DMS79 treated with DMSO at 0.1 percent for 48 hours (cell line): ENCODE measurements at places on chromosomes 7 and 10.
A peak's percentile ranks its signal among the peaks of the same experiment; 100 is the strongest.

DNA sequence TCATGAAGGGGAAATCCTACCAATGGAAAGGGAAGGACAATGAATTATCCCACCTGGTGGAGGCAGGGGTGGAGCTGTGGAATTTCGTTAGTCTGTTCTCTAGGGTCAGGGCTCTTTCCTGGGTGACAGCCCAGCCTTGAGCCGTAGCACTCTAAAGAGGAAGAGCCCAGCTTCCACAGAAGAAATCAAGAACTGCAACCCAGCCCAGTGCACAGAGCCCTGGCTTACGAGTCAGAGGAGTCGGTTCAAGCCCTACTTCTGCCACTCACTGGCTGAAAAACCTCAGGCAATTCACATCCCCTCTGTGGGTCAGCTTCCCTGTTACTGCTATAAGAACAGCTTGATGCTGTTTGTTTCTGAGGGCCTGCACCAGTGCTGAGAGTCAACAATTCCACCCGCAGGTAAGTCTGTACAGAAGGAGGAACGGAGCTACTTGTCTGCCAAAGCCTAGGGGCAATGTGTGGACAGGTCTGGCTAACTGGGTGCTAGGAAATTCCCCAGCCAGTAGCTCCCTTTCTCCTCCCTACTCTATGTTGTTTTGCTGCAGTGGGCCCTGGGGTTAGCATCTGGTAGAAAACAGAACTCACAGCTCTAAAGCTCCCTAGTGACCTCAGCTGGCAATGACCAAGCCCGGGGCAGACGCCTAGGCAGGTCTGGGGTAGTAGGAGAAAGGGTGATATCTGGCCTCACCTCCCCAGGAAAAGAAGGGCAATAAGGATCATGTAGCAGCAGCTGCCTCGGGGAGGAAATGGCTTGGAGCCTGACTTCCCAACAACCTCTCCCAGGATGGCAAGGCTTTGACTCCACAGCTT lies 3.3 kb downstream of the AVPI1 start:
- no peak for DNase-seq

- no peak for DNase-seq
Measured at GRCh38 chr10:14200698-14201544, 129.8 kb downstream of the FRMD4A start.

GRCh38 chr10:111879969-111880368 lies 303.6 kb downstream of the GPAM start:
- DNase-seq: no peak

DNA sequence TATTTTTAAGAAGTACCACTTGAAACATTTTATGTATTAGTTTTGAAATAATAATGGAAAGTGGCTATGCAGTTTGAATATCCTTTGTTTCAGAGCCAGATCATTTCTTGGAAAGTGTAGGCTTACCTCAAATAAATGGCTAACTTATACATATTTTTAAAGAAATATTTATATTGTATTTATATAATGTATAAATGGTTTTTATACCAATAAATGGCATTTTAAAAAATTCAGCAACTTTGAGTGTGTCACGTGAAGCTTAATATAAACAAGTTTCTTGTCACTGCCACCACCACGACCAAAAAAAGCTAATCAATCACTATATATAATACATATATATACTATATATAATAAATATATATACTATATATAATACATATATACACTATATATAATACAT lies 4.8 kb downstream of the IL6 start:
- DNase-seq: no peak

- DNase-seq: no peak
Measured at GRCh38 chr10:113022265-113022664, 72.2 kb downstream of the TCF7L2 start.

GRCh38 chr10:8013006-8013405 lies 41.5 kb upstream of the GATA3 start:
- no peak for DNase-seq

DNA sequence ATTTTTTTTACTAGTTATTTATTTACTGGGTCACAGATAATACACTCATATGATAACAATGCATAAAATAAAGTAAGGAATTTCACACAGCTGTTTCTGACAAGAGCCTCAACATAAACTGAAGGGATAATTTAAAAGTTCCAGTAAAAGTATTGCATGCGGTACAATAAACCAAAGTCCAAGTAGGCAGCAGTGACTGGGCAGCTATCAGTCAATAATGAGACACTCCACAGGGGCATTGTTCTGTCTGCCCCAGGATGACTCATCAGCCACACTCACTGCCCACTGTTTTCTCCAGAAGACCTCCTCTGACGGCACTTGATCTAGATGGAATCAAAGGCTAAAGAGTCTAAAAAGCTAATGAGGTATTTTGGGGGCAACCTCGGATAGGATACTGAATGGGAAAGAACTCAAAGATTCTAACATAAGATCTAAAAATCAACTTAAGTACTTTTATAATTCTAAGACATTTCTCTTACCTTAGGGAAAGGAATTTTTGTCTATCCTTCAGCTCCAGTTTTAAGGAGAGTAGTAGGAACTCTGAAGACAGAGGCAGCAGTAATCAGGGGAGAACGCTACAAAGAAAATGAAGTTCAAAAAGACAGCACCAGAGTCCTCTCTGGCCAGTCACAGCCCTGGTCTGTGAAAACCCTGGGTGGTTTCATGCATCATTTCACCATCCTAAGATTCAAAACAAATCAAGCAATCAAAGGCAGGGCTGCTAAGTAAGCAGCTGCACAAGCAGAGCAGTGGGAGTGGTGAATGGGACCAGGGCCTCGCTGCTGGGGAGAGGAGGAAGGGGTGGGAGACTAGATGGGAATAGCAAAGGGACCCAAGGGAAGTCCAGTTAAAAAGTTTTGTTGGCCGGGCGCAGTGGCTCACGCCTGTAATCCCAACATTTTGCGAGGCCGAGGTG lies 175.1 kb downstream of the AVL9 start:
- DNase-seq: peak; percentile 47

DNA sequence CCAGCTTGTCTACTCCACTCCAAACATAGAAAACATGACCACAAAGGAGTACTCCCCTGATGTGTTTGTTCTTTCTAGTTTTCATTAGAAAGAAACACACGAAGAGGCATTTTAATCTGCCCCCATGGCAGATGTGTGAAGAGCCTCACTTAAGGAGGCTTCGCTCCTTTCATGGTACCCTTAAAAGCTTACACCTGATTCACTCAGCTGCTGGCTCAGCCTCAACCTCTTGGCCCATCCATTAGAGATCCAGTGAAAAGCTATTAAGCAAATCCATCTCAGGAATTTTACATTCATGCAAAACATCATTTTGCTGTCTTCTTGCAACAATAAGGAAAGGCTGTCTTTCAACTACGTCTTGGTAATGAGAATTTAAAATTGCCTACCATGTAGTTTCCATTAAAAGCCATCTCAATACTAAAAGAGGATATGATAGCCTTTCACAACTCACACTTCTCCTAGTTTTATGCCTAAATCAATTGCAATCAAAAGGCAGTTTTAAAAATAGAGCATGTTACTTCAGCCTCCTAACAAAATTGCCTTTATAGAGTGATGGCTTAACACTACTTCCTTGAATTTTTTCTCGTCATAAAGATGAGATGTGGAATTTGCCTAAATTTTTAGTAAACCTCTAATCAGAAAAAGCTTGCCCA lies 22.7 kb downstream of the MACC1 start:
- DNase-seq: peak; percentile 65

- DNase-seq: no peak
Measured at GRCh38 chr7:138878856-138879255, 80.9 kb upstream of the ATP6V0A4 start.

- DNase-seq: peak; percentile 99
Measured at GRCh38 chr7:85000735-85001350, 186.0 kb downstream of the SEMA3D start.

DNA sequence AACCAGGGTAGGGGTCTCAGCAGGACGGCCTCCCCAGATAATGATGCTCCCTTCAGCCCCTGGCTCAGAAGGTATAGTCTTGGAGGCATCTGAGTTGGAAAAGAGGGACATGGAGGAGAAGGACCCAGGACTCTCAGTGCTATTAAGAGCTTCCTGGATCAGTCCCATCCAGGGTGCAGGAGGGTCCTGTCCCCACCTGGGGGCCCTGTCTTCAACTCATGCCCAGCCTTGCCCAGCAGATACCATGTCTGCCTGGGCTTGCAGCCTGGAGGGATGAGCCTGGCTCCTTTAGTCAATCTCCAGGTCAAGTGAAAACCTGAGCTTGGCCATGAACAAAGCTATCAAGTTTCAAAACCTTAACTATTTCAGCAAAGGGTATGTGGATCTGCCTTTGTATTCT lies 67.6 kb downstream of the PRTFDC1 start:
- no peak for DNase-seq

DNA sequence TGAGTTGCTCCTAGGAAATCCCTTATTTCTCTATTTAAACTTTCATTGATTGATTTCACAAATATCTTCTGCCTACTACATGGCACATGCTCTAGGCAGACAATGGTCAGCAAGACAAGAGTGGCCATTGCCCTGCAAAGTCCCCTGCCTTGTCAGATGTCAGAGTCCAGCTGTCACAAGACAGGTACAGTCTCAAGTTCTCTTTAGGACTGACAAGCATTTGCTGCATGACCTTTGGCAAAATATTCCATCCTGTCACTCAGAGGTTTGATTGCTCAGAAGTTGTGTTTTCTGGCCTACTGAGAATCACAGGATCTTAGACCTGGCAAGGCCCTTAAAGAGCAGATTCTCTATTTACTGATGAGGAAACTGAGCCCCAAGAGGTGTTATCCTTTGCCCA lies 322.3 kb upstream of the NFE2L3 start:
- DNase-seq: no peak

- no peak for DNase-seq
Measured at GRCh38 chr10:60777696-60778213, 523 bp upstream of the CDK1 start.

GRCh38 chr10:30534465-30535144 lies 94.9 kb downstream of the LYZL2 start:
- peak; percentile 14 for DNase-seq

DNA sequence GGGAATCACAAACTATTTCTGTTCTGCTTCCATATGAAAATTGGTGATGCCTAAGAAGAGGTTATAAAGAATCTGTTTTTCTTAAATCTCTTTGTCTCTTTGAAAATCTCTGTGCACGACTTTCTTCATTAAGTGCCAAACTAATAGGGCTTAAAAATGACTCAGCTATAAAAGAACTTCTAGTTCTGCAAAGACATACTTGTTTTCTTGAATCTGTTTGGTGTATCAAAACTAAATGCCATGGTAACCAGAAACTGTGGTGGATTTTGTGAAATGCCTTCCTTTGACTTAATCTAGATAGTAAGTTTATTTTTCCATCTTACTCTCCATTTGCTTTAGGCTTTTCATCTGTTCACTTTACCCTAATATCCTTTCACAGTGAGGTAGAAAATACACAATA lies 417.8 kb downstream of the PARD3 start:
- no peak for DNase-seq

GRCh38 chr7:38244516-38244915 lies 28.9 kb downstream of the TARP start:
- no peak for DNase-seq

- no peak for DNase-seq
Measured at GRCh38 chr10:130461631-130462030, 325.4 kb downstream of the GLRX3 start.

DNA sequence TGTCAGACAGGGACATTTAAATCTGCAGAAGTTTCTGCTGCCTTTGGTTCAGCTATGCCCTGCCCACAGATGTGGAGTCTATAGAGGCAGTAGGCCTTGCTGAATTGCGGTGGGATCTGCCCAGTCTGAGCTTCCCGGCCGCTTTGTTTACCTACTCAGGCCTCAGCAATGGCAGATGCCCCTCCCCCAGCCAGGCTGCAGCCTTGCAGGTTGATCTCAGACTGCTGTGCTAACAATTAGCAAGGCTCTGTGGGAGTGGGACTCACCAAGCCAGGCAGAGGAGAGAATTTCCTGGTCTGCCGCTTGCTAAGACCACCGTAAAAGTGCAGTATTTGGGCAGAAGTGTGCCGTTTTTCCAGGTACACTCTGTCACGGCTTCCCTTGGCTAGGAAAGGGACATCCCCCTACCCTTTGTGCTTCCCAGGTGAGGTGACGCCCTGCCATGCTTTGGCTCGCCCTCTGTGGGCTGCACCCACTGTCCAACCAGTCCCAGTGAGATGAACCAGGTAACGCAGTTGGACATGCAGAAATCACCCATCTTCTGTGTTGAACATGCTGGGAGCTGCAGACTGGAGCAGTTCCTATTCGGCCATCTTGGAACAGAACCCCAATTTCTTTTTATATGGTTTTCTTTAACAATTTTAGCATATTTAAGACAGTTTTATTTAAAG lies 28.4 kb upstream of the VWDE start:
- no peak for DNase-seq

GRCh38 chr10:52993109-52993508 lies 220.5 kb upstream of the MBL2 start:
- no peak for DNase-seq

- no peak for DNase-seq
Measured at GRCh38 chr10:9012312-9012711, 957.8 kb downstream of the GATA3 start.

GRCh38 chr10:15053061-15053460 lies 9.3 kb downstream of the OLAH start:
- no peak for DNase-seq

DNA sequence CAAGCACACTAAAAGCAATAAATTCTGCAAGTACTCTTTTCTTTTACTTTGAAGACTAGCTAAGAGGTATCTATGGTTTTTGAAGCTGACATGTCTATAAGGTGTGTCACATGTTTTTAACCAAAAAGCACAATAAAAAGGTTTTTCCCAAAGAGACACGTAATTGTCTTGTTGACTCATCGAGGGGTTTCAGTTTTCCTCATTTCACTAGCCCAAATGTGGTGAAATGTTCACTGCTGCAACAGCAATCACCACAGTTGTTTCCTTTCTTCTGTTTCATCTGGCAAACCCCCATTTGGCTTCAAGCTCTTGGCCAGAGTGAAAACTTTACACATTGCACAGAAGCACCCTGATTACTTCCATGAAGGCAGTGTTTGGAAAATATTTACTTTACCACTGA lies 3.8 kb upstream of the HOXA4 start:
- no peak for DNase-seq

DNA sequence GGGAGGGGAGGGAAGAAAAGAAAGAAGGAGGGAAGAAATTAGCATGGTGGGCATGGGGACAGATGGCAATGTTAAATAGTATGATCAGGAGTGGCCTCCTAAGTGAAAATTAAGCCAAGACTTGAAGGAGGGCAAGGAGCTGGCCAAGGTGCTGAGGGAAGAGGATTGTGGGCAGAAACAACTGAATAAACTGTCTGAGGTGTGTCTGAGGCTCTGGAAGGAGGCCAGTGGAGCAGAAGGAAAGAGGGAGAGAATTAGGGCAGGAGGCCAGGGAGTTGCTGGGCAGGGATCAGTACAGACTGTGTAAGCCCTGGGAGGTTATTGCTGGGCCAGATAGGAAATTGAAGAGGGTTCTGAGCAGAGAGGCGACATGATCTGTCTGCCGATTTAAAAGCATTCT lies 40.6 kb upstream of the VKORC1L1 start:
- no peak for DNase-seq
